Activated effector memory CD4-positive, alpha-beta T cell treated with Interleukin-2 at 50 U/mL for 16 hours (primary cell): ENCODE measurements at places on chromosomes 3 and 15.

- DNase-seq, result no peak
These were observed 262.6 kb upstream of the NAALADL2 start for GRCh38 chr3:174596447-174596982.

DNA sequence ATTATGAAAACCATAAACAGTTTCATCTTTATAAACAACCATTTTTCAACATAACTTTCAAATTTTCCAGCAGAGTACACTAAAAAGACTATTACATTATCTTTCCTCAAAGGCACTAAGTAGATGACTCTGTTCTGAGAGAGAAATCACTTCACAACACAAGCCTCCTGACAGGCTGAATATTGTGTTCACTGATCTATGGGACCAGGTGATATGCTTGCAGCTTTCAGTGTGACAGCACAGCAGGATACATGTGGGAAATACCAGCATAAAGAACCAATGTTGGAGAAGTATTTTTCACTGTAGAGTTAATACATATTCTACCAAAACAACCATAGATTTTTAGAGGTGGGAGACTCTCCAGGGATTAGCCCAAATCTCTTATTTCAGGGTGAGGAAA lies 350.6 kb downstream of the PLCL2 start:
- DNase-seq, result no peak

- DNase-seq, result no peak
These were observed 55.7 kb downstream of the SYNPR start for GRCh38 chr3:63333815-63334214.

DNA sequence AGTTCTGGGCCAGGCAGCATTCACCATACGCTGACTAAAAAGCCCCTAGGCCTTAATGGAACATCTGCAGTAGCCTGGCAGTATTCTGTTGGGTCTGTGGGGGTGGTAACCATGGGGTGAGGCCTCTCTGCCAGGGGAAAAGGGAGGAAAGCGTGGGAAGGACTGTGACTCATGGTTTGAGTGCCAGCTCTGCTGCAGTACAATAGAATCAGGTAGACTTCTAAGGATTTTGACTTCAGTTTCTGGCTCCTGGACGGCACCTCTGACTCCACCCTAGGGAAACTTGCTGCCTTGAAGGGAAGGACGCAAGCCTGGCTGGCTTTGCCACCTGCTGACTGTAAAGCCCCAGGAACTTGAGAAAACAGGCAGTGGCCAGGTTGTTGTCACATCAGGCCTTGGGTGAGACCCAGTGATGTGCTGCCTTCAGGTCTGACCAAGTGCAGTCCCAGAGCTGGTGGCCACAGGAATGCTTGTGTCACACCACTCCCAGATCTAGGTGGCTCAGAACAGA lies 148.6 kb downstream of the SUCNR1 start:
- no peak for DNase-seq

DNA sequence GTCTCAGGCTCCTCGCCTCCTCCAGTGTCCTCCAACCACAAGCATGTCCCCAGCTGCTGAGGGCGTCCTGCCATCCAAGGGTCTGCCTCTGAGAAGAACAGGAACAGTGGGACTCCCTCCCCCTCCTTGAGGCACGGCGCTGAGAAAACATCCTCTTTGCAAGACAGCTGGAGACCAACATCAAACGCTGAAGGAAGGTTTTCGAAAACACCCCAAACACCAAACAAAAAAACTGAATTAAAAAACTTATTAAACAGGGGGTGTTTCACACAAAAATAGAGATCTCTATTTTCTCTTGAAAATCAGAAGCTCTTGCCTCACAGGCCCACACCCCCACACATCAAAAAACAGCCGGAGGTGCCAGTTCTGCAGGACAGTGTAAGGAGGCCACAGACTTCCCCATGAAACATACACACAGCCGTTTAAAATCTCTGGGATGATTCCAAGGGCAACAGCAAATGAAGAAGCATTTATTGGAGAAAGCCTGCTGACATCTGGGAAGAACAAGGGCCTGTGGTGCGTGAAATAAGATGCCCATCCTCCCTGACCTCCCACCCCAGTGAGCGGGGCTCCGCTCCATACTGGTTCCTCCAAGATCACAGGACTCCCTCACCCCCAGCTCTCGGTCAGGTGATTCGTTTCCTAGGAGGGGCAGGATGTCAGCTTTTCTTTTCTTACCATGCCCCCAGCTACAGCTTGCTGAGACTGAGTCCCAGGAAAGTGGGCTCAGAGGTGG lies 71.3 kb downstream of the NUP210 start:
- DNase-seq, result no peak

GRCh38 chr3:73832426-73832825 lies 207.7 kb upstream of the PDZRN3 start:
- DNase-seq, result no peak

- no peak for DNase-seq
These were observed 784 bp upstream of the CISH start for GRCh38 chr3:50612234-50612882.

DNA sequence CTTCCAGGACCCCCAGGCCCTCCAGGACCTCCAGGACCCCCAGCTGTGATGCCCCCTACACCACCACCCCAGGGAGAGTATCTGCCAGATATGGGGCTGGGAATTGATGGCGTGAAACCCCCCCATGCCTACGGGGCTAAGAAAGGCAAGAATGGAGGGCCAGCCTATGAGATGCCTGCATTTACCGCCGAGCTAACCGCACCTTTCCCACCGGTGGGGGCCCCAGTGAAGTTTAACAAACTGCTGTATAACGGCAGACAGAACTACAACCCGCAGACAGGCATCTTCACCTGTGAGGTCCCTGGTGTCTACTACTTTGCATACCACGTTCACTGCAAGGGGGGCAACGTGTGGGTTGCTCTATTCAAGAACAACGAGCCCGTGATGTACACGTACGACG lies 22.1 kb upstream of the CMSS1 start:
- no peak for DNase-seq

DNA sequence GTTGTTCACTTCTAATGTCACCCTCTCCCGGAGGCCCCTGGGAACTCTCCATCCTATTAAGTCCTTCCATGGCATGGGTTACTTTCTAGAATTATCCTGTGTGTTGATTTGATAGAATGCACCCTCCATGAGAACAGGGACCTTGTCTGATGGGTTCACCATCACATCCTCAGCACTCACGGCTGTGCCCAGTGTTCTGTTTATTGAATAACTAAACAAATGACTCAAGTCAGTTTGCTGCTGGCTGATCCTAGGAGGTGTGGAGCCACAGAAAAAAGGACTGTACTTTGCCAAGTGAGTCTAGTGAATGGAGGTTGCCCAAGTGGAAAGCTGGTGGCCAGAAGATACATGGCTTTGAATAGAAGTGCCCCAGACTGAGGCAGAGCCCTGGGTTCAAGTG lies 48.5 kb upstream of the RAB6B start:
- DNase-seq, result no peak

DNA sequence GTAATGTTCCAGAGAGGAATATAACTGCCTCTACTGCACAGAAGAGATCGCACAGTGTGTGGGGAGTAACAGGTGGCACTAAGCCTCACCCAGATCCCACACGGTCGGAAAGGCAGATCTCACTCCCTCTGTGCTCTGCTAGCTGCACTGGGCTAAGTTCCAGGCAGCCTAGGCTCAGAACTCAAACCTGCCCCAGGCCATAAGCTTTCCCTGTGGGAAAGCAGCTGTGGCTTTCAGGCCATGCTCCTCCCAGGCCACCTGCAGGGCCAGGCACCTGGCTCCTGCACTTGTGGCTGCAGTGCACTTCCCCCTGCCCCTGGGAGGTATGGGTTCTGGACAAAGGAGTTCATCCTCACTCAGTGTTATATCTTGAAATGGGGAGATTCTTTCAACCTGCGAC lies 27.5 kb downstream of the PCCB start:
- no peak for DNase-seq

DNA sequence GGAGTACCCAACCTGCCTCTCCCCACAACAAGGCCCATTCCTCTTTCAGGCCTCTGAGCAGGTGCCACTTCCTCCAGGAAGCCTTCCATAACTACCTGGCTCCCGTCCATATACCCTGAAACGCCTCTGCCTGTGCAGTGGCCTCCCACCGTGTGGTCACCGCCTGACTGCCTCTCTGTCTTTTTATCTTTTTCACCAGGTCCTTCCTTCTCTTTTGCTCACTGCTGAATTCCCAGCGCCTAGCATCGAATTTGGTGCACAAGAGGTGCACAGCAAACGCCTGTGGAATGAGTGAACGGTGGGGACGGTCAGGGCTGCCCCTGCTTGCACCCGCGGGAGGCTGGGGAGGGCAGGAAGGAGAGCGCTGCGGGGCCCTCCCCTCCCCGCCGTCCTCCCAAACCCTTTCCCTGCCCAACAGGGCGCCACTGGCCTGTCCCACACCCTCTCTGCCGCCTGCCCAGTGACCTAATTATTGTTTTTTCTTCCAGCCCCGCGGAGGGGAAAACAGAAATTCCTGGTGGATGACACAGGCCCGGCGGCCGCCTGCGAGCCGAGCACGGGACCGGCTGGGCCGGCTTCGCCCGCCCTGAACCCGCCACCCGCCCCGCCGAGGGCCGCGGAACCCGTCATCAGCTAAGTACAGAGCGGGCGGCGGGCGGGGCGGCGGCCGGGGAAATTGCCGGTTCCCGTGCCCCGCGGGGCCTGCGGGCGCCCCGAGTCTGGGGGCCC lies 140.1 kb downstream of the SMAD6 start:
- no peak for DNase-seq

- DNase-seq, result no peak
These were observed 19.6 kb upstream of the C15orf61 start for GRCh38 chr15:67501177-67501835.

DNA sequence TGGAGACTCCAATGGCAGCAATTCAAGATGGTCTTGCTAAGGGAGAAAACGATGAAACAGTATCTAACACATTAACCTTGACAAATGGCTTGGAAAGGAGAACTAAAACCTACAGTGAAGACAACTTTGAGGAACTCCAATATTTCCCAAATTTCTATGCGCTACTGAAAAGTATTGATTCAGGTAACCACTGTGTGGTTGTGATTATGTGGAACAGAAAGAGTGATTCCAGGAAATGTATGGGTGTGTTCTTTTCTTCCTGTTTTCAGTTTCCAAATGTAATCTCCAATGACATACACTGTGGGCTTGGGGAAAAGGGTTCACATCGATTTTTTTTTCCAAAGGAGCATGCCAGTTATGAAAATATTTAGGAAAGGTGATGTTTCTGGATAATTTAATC lies 10.9 kb downstream of the SCG3 start:
- no peak for DNase-seq

DNA sequence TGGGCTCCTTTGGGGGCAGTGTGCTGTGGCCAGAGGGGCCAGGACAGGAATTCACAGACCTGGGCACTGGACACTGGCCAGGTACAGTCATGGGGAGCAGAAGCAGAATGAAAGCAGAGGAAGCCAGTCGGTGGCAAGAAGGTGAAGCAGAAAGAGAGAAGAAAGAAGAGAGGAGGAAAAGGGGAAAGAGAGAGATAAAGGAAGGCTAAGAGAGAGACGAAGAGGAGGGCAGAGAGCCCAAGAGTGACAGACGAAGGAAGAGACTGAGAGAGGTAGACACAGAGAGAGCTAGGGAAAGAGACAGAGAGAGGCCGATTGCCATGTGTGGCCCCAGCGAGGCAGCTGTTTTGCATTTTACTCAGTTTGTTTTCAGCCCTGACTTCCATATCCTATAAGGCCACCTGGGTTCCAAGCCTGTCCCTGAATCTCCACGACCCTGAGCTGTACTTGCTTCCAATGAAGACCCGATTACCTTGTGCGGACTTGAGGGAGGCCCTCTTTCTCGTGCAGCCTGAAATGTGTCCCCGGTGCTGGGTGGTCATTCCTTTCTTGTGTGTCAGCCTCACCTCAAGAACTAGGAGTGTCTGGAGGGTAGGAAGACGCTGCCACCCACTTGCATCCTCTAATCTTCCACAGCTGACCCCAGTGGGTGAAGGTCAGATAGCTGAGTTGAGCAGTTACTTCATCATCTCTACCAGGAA lies 73.9 kb downstream of the LSM3 start:
- DNase-seq, result no peak

DNA sequence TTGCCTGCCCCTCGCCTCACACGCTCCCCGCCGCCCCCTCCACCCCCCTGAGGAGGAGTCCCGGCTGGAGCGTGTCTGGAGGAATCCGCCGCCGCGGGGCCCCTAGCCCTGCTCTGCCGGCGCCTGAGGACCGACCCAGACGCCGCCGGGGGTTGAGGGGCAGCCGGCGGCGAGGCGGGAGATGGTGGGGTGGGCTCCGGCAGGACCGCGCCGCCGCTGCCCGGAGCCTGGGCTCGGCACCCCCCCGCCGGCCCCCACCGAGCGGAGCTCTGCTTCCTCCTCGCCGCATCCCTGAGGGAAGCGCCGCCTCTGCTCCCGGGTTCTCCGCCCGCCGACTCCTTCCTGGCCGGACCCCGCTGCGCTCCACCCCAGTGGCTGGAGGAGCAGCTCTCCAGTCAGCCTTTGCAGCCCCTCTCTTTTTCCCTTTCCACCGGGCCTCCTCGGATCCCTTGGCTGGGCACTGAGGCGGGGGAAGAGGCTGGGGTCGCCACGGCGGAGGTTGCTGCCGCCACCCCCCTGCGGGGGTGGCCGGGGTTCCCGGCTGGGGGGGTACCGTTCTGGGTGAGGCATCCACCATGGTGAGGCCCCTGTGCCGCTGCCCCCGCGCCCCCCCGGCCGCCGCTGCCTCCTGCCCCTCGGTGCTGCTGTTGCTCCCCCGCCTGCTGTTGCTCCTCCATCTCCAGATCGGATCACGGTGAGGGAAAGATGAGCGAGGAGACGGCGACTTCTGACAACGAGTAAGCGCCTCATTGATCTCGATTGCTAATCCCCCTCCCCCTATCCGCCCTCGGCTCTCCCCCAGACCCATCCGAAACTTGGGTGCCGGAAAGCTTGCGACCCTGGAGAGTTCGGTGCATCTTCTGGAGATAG lies at the start of gene SPRED1:
SPRED1 (plus strand) TSS at position 356 of the 870 bp plus-strand sequence; CDS start at position 706, 350 bp downstream.
- DNase-seq, result no peak

GRCh38 chr3:4751502-4752101 lies 227.6 kb upstream of the BHLHE40 start:
- DNase-seq, result no peak

GRCh38 chr15:50107157-50107556 lies 11.9 kb downstream of the ATP8B4 start:
- no peak for DNase-seq

DNA sequence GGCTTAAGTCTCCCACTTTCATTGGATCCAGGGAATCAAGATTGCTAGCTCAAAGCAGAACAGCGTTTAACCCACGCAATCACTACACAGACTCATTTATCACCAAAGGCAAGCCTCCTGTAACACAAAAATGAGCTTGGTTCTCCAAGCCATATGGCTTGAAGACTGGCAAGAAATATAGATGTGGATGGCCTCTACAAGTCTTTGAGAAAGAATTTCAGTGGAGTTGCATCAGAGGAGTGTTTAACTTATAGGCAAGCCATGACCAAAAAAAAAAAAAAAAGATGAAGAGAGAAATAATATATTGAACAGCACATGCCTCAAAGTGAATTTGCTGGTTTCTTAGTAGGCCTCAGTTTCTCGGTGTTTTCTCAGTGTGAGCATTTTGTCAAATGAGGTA lies 27.3 kb downstream of the PDZRN3 start:
- no peak for DNase-seq
